ENCODE measurements at places on chromosomes 3 and 15.

- DNase-seq: peak; percentile 30
Measured at GRCh38 chr15:57382215-57382614, 5.9 kb downstream of the CGNL1 start.

DNA sequence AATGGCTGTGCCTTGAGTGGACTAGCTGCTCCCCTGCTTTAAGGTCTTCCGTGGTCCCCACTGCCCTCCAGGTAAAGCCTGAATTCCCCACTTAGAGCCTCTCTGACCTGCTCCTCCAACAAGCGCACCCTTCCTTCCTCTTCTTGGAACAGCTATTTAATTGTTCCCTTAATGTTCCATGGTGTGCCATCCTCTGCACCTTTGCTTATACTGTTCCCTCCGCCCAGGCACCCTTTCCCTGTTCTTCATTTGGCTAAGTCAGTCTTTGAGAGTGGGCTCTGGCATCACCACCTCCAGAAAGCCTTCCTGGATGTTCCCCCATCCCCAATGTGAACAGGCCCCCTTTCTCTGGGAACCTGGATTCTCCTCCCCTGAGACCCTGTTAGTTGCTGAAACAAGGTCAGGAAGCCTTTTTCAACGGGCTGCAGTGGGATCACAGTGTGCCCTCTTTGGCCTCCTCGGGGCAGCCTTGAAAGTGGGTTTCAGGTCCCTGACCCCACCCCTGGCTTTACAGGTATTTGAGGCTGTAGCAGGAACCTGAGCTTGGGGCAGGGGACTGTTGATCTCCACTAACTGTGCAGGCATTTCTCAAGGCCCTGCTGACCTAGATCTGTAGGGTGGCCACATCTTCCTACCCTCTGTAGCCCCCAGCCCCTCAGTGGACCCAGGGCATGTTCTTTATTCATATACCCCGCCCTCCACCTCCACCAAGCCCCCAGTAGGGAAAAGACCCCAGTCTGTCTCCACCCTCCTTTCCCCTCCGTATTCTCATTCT, 5.0 kb downstream of the ISLR start:
- DNase-seq: no peak

DNA sequence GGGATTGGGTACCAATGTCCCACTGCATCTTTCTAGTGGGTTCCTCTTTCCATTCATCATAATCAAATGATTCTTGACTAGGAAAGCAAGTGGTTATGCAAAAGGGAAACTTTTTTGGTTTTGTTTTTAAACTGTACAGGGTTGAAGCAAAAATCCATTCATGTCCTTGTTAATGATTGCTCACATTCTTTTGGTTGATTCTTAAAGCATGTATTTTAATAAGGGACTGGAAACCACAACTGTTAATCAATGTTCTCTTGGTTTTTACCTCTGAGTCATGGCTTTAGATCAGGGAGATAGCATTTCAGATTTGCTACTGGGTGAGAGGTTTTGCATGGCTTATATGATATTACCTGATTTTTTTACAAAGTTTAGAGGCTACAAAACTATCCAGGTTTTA, 371.7 kb upstream of the RGMA start:
- DNase-seq: no peak

- DNase-seq: no peak
Measured at GRCh38 chr3:143328451-143328850, 208.9 kb downstream of the CHST2 start.

- no peak for DNase-seq
Measured at GRCh38 chr3:98945666-98946065, 44.2 kb upstream of the DCBLD2 start.

DNA sequence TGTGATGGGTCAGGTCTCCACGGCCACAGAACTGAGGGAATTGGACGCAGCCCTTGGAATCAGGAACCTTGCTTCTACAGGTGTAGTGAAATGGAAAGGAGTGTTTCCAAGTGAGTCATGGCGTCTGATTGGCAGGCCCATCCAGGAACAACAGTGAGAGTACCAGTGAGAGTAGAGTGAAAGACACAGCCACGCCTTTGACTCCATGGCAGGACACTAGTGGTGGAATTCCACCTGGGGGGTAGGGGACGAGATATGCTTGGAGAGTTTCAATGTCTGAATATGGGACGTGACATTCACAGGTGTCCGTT, 3.0 kb upstream of the SLC28A1 start:
- DNase-seq: no peak

DNA sequence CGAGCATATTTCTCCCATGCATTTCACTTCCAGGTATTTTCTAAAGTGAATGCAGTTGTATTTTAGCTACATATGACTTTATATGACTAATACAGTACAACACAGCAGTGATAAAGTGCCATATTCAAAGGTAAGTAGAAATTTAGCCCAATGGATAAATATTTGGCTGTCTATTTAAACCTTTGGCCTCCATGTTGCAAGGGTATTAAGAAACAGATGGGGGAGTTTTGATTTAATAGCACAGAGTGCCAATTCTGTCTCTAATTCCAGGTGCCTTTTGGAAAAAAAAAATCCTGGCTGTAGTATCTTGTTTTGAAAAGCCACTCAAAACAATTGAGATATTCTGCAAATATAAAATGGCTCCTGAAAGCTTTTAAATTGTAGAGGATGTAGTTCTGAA, 44.9 kb upstream of the SGO1 start:
- no peak for DNase-seq

GRCh38 chr3:196399485-196399945, 32.7 kb downstream of the UBXN7 start:
- no peak for DNase-seq

- DNase-seq: no peak
Measured at GRCh38 chr3:170043506-170043905, 5.7 kb downstream of the GPR160 start.

DNA sequence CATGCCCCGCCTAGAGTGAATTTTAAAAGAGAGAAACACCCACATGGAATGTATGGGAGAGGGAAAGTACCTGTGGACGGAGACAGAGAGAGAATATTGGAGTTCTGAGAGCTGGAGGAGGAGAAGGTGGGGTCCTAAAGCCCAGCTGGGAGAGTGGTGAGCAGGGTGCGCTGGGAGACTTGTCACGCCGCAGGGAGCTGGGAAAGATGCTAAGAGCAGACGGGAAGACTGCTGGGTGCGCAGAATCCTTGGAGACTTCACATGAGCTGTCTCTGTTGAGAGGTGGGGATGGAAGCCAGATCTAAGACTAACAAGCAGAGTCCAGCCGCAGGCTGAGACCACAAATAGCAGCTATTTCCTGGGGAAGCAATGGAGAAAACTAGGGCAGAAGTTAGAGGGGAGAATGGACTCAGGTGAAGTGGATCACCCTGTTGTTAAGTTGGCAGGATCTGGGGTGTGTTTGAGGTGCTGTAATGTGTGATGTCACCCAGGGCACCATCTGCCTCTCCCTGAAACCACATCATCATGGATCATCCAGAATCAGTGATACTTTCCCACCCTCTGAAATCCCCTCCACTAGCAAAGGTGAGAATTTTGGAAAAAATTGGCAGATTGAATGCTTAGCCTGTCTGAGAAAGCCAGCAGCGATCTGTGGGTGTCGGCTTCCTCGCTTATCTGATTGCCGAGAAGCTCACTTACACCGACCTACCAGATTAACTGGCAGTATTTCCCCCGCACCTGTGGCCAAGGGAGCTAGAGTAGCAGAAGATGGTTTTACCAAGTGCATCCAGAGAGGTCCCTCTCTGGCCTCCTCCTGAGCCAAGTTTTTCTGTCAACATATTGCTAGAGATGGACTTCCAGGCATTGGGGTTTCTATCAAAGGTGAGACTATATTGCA, 174.8 kb upstream of the BHLHE40 start:
- DNase-seq: no peak

DNA sequence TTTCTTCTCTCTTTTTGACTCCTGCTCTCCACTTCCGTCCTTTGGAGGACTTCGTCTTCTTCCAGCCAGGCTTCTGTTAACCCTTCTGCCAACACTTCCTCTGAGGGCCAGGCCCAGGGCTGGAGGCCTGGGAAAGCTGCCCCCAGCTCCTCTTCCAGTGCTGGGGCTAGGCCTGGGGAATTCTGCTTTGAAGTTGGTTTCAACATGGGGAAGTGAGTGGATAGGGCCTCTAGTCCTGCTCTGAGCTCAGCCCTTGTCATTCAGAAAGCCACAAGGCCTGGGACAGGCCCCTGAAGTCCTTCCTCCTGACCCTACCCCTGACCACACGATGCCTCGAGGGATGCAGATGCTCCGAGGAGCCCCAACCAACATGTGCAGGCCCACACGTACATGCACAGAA, 53.9 kb upstream of the HERC1 start:
- no peak for DNase-seq

GRCh38 chr15:28889346-28889745, 3.6 kb downstream of the APBA2 start:
- no peak for DNase-seq

DNA sequence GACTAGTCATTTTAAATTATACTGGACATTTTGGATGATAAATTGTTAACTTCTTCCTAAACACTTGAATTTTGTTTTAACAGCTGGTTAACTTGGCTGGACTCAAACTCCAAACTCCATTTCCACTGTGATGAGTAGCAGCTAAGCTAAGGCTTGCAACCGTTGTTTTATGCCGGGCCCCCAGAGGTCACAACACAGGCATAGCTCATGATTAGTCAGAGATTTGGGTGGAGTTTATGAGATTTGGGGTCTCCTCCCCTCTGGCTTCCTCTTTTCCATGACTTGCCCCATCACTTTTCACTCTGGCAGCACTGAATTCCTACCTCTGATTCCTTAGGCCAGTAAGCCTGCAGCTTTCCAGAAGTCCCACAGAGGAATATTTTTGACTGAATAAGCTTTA, 12.8 kb downstream of the THAP10 start:
- no peak for DNase-seq

DNA sequence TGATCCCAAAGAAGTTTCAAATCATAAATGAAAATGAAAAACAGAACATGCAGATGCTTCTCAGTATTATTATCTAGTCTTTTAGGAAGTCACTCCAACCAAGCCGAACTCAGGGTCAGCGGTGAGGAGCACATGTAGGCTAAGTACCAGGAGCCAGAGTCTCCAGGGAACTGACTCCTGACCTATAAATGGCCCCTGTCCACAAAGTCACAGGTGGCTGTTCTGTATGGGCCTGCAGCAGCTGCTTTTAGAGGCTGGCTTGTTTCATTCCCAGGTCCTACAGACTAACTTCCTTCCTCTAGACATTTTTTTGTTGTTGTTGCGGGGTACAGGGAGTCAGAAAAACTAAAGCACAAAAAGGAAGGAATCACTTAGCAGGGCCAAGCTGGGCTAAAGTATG, 54.6 kb downstream of the DAPK2 start:
- DNase-seq: no peak

- DNase-seq: no peak
Measured at GRCh38 chr3:16476636-16477035, 36.9 kb downstream of the RFTN1 start.

- no peak for DNase-seq
Measured at GRCh38 chr3:119677641-119677934, 382 bp upstream of the COX17 start.

DNA sequence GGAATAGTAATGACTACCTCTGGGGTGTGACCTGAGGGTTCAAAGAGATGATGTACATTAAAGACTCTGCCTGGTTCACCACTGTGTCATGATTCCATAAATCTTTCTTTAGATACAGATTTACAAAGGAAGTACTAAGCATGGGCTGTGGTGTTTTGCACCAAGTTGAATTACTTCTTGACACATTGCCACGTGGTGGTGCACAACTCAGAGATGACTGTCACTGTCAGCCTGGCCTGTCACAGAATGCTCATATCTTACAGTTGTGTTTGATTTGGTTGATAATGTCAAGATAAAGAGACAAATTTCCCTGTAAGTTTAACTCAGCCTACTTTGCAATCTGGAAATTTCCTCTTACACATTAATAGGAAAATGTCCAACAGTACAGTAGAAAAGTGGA, 3.2 kb downstream of the CTDSPL start:
- no peak for DNase-seq

GRCh38 chr3:190853464-190853863, 9.0 kb downstream of the GMNC start:
- DNase-seq: no peak

DNA sequence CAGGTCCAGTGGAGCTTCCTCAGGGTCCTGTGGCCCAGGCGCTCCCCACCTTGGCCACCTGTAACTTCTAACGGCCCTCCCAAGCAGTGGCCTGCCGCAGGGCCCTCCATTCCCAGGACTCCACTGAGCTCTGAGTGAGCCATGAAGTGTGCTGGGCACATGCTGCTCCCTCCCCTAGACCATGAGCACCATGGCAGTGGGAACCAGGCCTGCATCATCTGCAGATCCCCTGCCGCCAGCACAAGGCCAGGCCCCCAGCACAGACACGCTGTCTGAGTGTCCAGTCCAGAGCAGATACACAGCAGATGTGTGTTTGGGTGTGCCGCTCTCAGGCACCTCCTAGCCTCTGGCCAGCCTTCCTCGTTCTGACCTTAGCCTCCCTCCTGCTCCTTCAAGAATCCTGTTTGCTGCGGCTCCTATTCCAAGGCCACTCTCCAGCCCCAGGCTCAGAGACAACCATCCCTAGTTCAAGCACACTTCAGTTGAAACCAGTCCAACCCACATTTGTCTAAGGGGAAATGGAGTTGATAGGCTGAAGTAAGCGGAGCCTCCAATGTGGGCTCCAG, 7.0 kb upstream of the KLF15 start:
- DNase-seq: no peak

- no peak for DNase-seq
Measured at GRCh38 chr15:59157840-59158700, 48.6 kb upstream of the LDHAL6B start.

GRCh38 chr3:30751610-30752299, 142.7 kb downstream of the GADL1 start:
- DNase-seq: no peak

DNA sequence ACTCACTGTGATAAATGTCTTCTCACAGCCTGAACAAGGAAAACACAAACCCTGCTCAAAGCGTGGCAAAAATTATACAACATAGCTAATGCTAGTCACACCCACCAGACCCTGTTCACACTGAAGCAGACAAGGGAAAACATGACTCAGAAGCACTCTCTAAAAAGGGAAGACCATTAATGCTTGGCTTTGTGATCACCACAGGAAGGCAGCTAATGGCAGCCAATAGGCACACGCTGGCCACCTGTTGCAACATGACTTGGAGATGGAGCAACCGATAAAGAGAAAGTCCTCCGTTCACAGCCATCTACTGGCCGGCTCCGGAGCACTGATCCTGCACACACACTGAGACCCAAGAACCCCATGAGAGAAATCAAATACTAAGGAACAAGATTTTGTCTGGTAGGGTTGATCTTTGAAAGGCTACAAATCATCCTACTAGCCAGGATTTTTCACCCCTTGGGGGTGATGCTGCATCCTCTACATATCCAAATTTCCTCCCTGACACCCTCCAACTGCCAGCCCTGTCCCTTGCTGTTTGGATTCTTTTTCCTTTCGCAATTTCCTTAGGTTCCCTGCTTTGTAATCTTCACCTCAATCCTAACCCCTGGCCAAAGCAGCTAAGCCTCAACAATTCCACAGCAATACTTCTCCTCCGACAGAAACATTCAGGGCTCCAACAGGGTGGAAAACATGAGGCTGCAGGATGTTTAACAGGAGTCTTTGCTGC, 3.2 kb downstream of the ZXDC start:
- DNase-seq: peak; percentile 56

- no peak for DNase-seq
Measured at GRCh38 chr3:50524746-50525145, 21.3 kb upstream of the CACNA2D2 start.

All from NCI-H774 (cell line).